PC-3 (cell line): ENCODE measurements at places on chromosomes 7 and 10.
A peak's percentile ranks its signal among the peaks of the same experiment; 100 is the strongest.

DNA sequence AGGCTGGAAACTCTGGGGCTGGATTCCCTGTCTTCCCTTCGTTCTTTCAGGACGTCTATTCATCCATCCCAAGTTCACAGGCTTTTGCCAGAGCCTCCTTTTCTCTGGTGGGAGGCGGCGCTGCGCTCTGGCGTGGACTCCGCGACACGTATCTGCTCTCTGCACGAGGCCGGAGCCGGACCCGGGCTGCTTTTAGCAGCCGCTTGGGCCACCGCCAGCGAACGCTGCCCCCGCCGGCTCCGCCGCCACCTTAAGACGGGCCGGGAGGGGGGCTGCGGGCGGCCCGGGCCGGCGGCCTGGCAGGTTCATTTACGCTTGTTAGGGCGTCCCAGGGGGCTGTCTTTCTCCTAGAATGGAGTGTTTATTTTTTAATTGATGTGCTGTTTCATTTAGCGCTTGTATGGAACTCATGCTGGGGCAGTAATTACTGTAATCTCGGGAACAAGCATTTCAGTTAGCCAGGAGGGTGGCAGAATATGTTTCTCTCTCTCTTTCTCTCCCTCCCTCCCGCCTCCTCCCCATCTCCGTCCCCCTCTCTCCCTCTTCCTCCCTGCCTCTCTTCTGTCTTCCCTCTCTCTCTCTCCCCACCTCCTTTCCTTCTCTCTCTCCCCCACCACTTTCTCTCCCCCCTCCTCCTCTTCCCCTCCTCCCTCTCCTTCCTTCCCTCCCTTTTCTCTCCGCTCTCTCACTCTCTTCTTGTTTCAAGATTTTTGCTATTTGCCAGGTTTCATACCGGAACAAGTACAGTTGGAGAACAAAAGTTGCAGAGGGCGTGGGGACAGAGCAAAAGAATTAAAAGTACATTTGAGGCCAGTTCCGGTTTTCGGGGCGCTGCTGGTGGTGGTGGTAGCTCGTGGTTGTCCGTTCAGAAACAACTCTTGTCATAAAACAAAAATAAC is 1.3 kb upstream of the FZD8 start:
- DNase-seq, result peak; percentile 90

DNA sequence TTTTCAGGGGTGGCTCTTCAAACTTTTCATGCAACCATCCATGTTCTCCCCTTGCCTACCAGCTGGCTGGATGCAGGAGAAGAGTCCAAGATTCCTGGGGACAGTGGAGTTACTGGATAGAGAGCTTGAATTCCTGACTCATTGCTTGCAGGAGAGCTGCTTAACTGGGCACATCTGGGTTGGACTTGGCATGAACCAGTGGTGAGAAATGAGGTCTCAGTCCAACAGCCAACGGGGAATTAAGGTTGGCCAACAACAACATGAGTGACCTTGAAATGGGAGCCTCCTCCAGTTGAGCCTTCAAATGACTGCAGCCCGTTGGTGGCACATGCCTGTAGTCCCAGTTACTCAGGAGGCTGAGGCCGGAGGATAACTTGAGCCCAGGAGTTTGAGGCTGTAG is 58.1 kb upstream of the OPN4 start:
- no peak for DNase-seq

GRCh38 chr7:154676422-154677073 is 326.4 kb downstream of the PAXIP1 start:
- DNase-seq, result no peak

GRCh38 chr7:138382862-138383565 is 77.0 kb upstream of the TRIM24 start:
- DNase-seq, result no peak

DNA sequence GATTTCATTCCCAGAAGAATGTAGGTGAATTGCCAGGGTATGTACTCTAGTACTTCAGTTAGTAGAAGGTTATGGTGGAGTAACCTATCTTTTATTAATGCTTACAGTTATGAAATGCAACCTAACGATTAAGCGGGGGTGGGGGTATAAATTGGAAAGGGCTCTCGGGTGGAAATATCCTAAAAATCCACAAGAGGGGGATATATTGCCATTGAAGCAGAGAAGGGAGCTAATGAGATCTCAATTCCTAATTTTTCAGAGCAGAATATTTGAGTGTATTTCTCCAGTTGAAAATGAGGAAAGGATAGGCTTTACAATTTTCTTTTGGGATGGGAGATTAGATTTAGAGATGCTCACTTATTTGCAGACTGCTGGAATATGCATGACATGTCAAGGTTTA is 90.8 kb downstream of the DNAJB9 start:
- peak; percentile 42 for DNase-seq

GRCh38 chr10:116460219-116460618 is 32.6 kb downstream of the PNLIPRP3 start:
- no peak for DNase-seq

DNA sequence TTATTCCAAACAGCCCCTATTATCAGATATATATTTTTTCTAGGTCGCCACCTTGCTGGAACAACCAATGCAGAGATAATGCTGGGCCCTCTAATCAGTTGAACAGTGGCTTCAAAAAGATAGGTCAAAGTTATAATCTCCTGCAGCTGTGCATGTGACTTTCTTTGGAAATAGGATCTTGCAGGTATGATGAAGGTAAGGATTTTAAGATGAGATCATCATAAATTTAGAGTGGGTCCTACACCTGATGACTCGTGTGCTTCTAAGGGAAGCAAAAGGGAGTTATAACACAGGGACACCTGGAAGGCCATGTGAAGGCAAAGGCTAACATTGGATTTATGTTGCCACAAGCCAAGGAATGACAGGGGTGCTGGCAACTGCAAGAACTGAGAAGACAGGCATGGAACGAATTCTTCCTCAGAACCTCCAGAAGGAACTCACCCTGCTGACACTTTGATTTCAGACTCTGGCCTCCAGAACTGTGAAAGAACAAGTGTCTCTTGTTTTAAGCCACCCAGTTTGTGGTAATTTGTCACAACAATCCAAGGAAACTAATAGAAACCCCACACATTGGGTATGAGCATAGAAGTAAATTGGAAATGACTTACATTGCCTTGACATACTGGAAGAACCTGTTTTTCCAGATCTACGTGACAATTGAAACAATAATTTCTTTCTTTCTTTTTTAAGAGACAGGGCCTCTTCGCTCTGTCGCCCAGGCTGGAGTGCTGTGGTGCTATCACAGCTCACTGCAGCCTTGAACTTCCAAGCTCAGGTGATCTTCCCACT is 34.4 kb downstream of the CCDC71L start:
- peak; percentile 85 for DNase-seq

DNA sequence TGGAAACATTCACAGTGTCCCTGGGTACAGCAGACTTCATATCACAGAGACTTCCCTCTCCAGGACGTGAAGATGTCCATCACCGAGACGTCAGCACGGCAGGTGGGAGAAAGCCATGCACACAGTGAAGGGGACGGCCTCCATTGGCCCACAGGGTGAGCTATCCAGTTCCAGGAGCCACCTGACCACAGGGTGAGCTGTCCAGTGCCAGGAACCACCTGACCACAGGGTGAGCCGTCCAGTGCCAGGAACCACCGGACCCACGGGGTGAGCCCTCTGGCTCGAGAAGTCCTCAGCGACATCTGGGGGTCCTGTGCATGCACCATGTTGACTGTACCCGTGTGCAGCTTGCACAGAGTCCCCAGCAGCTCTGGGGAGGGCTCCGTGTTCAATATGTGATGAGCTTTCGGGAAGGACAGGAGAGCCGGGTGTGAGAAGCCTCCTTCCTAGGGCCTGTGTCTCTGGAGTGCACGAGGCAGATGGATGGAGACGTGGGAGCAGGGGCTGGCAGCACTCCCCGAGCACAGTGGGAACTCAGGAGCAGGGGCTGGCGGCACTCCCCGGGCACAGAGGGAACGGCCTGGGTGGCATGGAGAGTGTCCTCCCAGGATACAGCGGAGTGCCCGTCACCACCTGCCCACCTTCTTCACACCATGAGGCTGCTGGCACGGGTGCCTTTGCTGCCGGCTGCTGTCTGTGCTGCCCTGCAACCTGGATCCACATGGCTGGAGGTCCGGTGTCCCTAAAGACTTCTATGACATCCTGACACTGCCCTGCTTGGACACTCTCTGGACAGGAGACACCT is 616.2 kb downstream of the DNAJB6 start:
- no peak for DNase-seq
